ENCODE measurements at places on chromosomes 16 and 17. TPM values are rescaled to one million over a fixed set of nuclear protein-coding genes. Genes with fewer than 3 reads are reported as not detected.
A peak's percentile ranks its signal among the peaks of the same experiment; 100 is the strongest.

Gene MSI2
- total RNA-seq = 74.8 TPM

- no peak for DNase-seq
Measured at GRCh38 chr17:13073018-13073417, 55.2 kb upstream of the ELAC2 start.

GRCh38 chr16:8585857-8586256, 4.5 kb downstream of the TMEM114 start:
- DNase-seq = no peak

DNA sequence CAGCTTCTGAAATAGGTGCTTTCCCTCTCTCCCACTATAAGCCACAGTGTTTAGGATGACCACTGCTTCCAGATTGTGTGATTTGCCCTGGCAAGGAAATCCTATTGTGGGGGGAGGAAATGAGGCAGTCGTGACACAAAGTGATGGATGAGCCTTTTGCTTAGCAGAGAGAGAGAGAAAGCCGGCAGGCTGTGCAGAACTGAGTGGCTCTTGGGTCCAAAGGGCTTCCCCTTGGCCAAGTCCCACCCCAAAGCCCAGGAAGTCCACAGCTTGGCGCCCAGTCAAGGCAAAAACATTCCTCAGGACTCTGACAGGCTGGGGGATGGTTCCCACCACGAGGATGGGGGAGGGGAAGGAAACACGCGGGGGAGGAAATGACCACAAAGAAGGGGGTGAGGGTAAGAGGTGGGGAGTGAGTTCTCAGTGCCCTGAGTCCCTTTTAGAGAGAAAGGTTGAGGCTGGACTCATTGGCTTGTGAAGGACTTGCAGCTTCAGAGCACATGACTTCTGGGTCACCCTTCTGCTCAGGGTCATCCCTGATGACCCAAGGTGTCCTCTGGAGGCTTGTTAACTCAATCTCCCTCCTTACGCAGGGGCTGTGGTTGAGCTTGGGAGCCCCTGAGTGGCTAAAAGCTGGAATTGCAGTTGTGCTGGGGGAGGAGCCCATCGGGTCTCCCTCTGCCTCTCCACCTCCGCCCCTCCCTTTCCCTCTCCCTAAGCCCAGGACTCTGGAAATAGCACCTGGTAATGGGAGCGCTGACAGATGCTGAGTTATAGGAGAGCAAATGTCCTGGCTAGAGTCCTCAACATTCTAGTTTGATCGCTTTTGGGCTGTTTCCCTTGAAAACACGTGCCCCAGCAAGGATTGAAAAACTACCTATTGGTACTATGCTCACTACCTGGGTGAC, 10.3 kb upstream of the MSL1 start:
- peak; percentile 79 for DNase-seq

DNA sequence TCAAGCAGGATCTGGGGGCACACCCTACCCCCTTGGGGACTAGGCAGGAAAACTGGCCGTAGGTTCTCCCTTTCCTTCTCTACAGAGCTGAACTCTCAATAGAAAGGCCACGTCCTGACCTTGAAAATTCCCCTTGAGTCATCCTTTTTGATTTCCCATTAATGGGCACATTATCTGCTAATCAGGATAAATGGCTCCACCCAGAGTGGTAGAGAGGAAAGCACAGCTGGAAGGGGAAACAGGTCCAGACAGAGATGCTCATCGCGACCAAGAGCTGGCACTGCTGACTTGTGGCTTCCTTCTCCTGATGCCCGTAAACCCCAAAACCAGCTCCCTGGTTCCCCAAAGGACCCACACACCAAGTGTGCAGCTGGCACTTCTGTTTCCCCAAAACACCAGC, 206.5 kb upstream of the CDH5 start:
- no peak for DNase-seq

Gene GPT2
- 4.6 TPM for total RNA-seq

GRCh38 chr16:3171181-3171854, 16.7 kb upstream of the OR1F1 start:
- peak; percentile 84 for DNase-seq

GRCh38 chr16:28617874-28618273, 8.0 kb upstream of the SULT1A1 start:
- no peak for DNase-seq

Gene DNAJA2
- 61.4 TPM for total RNA-seq

DNA sequence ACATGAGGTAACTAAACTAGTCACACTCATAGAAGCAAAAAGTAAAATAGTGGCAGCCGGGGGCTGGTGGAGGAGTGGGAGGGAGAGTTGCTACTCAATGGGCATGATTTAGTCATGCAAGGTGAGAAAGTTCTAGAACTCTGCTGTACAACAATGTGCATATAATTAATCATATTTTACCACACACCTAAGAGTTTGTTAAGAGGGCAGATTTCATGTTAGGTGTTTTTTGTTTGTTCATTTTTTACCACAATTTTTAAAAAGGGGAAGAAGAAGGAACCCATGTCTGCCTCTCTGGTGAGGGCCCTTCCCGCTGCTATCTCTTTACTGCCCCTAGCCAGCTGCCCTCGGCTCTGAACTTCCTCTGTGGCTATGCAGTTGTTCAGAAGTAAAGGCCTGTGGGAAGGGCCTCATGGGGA, 11.2 kb downstream of the CD300LB start:
- no peak for DNase-seq

GRCh38 chr17:67121316-67121891, 77.0 kb downstream of the CACNG1 start:
- no peak for DNase-seq

Gene FZD2
- total RNA-seq = not detected

Gene TAT
- total RNA-seq = not detected

DNA sequence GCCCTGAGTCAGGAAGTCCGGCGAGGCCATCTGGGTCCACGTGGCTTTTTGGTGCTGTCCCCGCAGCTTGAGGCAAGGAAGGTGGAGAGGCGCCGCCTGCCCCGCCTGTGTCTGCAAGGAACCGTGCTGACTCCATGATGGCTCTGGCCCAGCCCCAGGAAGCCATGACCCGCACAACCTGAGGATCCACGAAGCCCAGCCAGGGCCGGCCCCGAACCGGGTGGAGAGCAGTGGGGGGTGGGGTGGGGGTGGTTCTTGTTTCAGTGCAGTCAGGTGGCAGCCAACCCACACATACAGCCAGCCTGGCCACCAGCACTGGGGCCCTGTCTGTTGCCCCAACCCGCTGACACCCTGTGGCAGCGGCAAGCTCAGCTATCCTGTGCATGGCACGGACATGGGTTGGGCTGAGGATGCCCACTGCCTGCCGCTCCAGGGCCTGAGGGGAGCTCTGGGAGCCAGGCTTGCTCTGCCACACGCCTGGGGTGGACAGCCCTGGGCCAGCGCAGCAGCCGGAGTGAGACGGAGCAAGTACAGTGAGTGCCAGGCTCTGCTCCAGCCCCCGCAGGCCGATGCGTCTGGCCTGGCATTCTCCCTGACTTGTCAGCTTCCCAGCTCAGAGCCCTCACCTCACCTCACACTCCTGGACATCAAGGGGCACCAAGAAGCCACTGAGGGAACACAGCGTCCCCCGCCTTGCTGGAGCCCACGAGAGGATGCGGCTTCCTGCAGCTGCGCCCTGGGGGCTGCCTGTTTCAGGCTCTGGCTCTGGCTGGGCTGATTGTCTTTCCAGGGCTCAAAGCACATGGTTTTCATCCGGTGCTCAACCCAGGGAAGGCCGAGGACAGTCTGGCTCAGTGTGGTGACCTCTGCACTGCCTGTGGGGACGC, 68.8 kb downstream of the LMF1 start:
- no peak for DNase-seq

GRCh38 chr16:12203780-12204351, 227.3 kb downstream of the SNX29 start:
- no peak for DNase-seq

- peak; percentile 18 for DNase-seq
Measured at GRCh38 chr16:53744449-53744848, 40.5 kb downstream of the FTO start.

Gene CD79B
- total RNA-seq = 28.7 TPM

Gene STAT5B
- 117 TPM for total RNA-seq

GRCh38 chr16:25013751-25014499, 1.2 kb downstream of the ARHGAP17 start:
- DNase-seq = no peak

Gene TPSB2
- 1.3 TPM for total RNA-seq

Gene PIMREG
- 13.1 TPM for total RNA-seq

DNA sequence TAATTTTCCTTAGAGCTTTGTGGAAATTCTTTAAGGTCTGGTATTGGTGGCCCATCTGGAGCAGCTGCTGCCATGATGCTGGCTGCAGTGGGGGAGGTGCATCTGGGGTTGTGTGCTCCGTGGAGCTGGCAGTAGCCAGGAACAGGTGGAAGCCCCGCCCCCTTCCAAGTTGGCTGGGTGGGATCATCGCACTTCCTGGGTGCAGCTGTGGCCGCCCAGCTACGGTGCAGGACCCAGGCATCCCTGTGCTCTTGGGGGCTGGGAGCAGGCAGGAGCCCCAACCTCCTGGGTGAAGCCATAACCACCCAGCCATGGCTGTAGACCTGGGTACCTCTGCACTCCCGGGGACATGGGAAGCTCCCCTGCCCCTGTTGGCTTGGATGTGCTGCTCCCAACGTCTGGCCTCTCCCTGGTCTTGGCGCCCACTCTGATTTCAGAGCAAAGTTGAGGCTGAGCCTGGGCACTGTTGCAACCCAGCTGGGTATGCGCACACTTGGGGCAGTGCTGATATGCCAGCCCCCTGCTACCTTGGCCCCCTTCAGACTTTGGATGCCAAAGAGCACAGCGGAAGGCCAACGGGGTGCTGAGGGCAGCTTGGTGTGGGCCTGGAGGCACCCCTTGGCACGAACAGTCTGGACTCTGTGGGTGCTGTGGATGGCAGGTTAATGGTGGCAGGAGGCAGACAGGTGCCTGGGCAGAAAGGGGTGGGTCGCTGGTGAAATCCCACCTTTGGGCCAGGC, 145.2 kb downstream of the MYO1D start:
- DNase-seq = no peak

GRCh38 chr16:23229714-23230113, 47.2 kb downstream of the SCNN1G start:
- DNase-seq = no peak

Gene SLC6A4
- total RNA-seq = not detected

GRCh38 chr17:67602974-67603373, 114.8 kb upstream of the NOL11 start:
- DNase-seq = no peak

DNA sequence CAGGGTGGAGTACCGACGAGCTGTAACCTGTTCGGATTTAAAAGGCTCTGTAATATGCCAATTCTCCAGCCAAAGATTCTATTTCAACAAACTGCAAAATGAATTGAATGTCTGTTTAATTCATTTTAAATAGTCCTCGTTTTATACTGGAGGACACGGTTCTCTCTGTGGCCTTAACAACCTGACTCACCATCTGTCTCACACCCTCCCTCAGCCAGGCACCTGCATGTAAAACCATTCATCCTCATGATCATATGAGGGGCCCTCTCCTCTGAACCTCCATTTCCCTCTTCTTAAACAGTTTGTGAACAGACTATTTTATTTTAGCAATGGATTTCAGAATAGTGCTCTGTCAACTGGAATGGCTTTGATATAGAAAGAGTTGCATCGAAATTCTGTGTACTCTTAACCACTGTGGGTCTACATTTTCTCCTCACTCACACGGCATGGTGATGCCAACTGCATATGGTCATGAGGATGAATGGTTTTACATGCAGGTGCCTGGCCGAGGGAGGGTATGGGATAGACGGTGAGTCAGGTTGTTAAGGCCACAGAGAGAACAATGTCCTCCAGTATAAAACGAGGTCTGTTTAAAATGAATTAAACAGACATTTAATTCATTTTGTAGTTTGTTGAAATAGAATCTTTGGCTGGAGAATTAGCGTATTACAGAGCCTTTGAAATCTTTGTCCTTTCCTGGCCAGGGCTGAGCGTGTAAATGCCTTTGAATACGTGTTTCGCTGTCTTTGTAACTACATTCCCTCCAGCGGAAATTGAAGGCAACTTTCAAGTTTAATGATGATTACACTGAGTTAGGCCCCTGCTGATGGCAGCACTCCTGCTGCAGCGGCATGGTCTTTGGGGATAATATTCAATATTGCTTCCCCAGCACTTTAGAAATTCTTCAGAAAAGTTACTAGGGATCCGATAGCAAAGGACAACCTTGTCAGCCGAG, 329.6 kb downstream of the SNX29 start:
- DNase-seq = no peak

- DNase-seq = no peak
Measured at GRCh38 chr17:42475121-42475520, 16.4 kb downstream of the ATP6V0A1 start.

Gene TBC1D3B
- 7.6 TPM for total RNA-seq

Gene SULT1A2
- 0.54 TPM for total RNA-seq

- no peak for DNase-seq
Measured at GRCh38 chr16:65071433-65072311, 50.2 kb downstream of the CDH11 start.

Gene MPP3
- total RNA-seq = not detected

Gene UBALD1
- total RNA-seq = 12.5 TPM

Gene FBXW10B
- 0.23 TPM for total RNA-seq

All from activated naive CD4-positive, alpha-beta T cell treated with anti-CD3 and anti-CD28 coated beads, Interleukin-2, amount 50 U/mL, for 72 hours (primary cell).